ENCODE measurements at places on chromosomes 4 and X.

DNA sequence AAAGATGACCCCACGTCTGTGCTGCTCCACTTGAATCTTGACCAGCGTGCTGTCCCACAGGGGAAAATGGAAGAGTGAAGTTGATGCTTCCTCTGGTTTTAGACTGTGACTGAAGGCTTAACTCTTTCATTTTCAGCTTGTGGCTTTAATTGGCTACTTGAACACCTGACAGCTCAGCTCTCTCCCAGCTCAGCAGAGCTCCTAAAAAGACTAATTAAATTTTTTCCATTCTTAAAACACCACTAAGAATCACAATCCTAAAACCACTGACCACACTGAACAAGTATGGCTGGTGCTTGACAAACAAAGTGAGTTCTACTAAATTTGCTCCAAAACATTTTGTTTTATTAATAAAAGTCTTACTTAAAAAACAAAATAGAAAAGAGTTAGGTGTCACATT is 71.7 kb downstream of the SRPX start:
- DNase-seq = no peak

GRCh38 chrX:38426785-38427184 is 74.4 kb downstream of the OTC start:
- DNase-seq = no peak

DNA sequence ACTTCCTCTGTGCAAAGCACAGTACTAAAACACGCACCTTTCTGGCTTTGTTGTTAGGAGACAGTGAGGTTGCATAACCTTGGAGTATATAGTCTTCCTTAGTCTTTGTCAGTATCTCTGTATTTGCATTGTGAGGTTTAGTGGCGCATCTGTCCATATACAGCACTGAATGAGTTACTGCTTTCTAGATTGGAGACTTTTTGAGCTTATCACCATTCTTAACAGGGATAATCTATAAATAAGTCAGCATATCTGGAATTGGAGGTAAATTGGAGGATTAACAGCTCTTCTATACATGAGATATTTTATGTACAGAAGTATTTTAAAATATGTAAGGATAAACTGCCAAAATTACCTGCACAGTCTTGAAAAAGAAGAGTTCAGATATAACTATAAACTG is 4.3 kb downstream of the FHDC1 start:
- no peak for DNase-seq

DNA sequence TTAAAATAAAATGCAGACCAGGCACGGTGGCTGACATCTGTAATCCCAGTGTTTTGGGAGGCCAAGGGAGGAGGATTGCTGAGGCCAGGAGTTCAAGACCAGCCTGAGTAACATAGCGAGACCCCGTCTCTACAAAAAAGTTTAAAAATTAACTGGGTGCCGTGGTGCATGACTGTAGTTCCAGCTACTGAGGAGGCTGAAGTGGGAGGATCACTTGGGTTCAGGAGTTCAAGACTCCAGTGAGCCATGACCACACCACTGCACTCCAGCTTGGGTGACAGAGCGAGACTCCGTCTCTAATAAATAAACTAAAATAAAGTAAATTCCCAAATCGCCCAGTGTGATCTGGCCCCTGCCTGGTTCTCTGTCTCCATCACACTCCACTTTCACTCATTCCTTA is 43.7 kb downstream of the TENM3 start:
- DNase-seq = no peak

GRCh38 chr4:151434183-151434860 is 25.3 kb downstream of the FHIP1A start:
- no peak for DNase-seq

DNA sequence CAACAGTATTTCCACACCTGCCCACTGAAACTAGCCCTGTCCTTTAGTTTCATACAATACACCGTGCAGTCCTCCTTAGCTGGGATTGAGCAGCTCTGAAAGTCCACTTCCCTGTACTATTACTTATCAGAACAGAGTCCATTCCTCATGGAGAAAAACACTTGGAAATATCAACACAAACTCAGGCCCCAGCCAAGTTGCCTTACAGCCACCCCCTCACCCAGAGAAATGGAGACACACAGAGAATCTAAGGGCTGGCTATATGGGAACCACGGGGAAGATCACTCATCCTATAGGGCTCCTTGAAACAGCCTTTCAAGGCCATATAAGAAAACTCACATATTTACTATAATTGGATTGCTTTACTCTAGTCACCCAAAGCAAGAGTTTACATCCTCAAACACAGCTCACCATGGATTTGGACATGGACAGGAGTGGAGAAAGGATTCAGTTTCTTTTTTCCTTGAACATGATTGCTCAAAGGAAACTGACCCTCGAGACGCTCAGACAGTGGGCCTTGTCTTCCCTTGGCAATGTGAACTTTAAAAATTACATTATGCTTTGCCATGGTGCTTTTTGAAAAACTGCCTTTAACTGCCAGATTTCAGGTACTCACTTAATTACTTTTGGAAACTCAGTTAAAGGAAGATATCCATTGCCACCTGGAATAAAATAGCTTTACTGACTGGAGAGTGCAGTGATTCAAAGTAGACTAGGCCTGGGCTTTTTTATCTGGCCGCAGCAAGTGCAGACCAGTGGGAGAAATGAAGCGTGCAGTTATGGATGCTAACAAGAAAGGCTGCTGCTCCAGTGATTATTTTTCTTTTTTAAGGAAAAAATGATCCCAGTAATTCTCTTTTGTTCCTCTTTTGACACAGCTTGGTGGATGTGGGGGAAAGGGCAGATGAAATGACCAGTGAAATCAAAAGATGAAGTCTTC is 1.6 kb downstream of the SCARB2 start:
- no peak for DNase-seq

GRCh38 chr4:55366621-55367020 is 20.6 kb downstream of the SRD5A3 start:
- DNase-seq = no peak

- DNase-seq = no peak
Measured at GRCh38 chr4:124334119-124334518, 378.4 kb downstream of the ANKRD50 start.

GRCh38 chrX:119004920-119005524 is 30.6 kb downstream of the LONRF3 start:
- DNase-seq = peak; percentile 40

GRCh38 chrX:118216087-118216486 is 99.5 kb upstream of the KLHL13 start:
- DNase-seq = no peak

DNA sequence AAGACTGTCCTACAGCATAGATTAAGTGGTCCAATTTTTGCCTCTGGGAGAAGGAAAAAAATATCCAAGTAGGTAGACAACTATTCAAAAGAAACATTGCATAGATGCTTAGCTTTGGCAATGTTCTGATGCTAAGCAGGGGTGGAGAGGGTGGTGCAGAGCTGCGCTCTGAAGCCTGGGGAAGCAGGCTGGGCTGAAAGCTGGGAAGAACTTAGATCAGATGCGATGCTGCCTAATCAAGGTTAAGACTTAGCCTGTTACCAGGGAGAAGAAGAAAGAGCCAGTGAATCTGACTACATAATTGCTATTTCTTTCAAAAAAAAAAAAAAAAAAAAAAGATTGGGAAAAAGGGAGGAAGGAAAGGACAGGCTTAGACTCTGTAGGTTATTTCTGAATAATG is 89.0 kb upstream of the SCOC start:
- no peak for DNase-seq

DNA sequence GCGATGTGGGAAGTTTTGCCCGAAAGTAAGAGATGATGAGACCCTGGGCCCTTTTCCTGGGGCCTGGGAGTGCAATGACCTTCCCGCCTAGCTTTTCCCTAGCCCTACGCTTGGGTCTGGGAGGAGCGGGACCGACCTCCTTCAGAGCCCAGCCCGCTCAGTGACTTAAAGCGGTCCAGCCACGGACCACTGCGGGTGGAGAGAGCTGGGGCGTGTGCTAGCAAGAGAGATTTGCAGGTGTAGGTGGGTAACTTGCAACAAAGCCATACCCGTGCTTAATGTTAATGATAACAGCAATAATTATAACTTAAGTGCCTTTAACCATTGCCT is 503 bp upstream of the PDE5A start:
- no peak for DNase-seq

All from activated naive CD8-positive, alpha-beta T cell treated with anti-CD3 and anti-CD28 coated beads for 36 hours (primary cell).